ENCODE measurements at places on chromosomes 2 and 18.

DNA sequence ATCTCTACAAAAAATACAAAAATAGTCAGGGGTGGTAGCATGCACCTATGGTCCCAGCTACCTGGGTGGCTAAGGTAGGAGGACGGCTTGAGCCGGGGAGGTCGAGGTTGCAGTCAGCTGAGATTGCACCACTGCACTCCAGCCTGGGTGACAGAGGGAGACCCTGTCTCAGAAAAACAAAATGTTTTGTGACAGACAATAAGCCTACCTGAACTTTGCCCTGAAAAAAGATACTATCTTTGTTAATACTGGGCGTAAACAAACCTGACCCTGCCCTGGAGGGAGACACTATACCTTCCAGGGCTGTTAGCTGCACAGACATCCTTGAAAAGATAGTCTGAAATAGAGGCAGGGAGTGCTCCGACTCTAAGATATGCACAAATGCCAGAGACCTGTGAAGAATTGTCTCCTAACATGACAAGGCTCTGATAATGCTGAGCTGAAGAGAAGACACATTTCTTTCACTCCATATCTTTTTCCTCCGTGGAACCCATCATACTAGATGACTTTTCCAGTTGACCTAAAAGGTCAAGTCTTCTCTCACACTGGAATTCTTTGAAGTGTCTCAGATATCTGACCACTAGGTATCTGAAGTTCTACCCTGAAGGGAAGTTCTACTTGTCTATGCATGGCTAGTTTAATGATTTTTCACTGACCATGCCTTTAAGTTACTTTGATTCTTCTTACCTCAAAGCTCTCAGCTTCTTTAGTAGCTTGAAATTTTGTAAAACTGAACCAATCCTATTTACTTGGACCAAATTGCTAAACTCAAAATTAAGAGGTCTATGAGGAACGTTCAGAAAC is 20.9 kb upstream of the HK2 start:
- DNase-seq: peak; percentile 64

GRCh38 chr2:204431529-204431928 is 113.7 kb upstream of the PARD3B start:
- DNase-seq: no peak

DNA sequence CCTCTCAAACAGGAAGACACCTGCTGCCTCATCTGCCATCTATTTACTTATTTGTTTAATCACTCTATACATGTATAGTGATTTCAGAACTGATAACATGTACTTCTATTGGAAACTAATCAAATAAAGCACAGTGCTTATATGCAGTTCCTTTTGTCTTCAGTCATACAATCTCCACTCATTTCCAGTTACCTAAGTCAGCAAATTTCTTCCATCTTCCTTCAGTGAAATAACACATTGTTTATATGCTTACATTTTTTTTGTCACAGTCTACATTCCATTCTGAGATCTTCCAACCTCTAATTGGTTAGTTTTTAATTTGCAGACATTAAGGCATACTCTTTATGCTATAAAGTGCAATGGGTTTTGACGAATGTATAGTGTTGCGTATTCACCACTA is 300.6 kb downstream of the NAPG start:
- no peak for DNase-seq

DNA sequence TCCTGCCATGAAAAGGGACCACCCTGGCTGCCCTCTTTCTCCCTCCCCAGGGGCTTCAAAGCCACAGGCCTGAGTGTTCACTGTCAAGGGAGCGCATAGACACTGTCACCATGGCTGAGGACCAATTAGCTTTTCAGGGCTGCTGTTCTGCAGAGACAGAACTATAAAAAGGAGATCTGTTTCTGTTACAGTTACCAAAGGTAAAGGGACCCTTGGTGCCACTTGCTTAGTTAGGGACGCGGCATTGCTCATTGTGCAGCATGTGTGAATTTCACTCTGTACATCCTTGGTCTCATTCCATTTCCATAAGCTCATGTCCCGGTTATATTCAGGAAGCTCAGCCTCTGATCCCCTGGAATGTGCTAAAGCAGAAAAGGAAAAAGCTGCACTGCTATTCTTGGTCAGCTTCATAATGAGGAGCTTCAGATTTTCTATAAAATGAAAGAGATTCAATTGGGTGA is 55.5 kb upstream of the RNF152 start:
- DNase-seq: no peak

GRCh38 chr2:170465241-170465640 is 249.9 kb upstream of the SP5 start:
- DNase-seq: no peak

DNA sequence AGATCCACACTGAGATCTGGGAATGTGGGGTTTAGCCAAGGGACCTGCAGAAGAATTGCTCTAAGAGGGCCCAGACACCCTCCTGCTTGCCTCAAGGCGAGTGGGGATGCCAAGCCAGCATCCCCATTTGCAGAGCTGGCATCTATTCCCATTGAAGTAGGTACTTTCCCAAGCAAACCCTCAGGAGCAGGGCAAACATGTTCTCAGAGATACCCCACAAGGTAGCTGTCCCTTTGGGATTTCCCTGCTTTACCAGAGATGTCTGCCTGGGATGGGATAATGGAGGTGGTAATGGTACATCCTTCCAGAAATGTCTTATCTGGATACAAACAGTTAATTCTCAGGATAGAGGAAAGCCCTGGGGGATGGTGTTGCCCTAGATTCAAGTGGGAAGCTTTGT is 51.2 kb downstream of the GYPC start:
- DNase-seq: no peak

DNA sequence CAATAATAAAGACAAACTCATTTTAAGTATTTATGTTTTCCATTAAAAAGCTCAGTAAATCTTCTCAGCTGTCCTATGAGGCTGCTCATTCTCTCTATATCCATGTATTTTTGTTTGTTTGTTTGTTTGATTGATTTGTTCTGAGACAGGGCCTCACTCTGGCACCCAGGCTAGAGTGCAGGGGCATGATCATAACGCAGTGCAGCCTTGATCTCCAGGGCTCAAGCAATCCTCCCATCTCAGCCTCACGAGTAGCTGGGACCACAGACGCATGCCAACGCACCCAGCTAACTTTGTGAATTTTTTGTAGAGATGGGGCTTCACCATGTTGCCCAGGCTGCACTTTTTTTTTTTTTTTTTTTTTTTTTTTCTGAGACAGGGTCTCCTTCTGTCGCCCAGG is 5.6 kb downstream of the STRN start:
- no peak for DNase-seq

DNA sequence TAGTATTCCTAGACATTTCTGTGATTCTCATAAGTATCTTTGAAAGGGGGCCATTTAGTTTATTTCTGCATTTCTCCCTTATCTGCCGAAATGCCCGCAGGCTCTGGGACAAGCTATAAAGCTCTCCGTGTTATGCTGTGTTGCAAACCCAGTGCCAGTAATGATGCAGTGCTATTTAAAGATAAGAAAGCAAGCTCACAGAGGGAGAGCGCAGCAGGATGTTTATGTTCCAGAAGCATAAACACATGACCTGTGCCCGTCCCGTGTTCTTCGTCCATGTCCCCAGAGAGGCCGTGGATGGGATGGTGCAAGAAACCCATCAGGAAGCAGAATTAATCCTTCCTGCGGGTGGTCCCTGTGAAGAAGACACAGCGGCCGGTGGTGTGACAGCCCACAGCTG is 99.4 kb downstream of the NEDD4L start:
- DNase-seq: no peak

GRCh38 chr2:133791191-133791590 is 222.9 kb upstream of the NCKAP5 start:
- DNase-seq: no peak

- DNase-seq: peak; percentile 13
These were observed 151.6 kb upstream of the MSH6 start for GRCh38 chr2:47631306-47631705.

- DNase-seq: no peak
These were observed 29.6 kb downstream of the COLEC12 start for GRCh38 chr18:470661-471501.

GRCh38 chr2:221573430-221574230 is 1.5 kb upstream of the EPHA4 start:
- DNase-seq: peak; percentile 98

DNA sequence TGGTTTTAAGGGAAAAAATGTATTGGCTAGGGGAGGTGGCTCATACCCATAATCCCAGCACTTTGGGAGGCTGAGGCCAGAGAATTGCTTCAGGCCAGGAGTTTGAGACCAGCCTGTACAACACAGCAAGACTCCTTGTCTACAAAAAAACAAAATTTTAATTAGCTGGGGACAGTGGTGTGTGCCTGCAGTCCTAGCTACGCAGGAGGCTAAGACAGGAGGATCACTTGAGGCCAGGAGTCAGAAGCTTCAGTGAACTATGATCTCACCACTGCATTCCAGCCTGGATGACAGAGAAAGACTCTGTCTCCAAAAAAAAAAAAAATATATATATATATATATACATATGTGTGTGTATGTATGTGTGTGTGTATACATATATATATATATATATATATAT is 18.5 kb downstream of the CCDC88A start:
- DNase-seq: no peak
